ENCODE measurements at places on chromosomes 1 and 21.

DNA sequence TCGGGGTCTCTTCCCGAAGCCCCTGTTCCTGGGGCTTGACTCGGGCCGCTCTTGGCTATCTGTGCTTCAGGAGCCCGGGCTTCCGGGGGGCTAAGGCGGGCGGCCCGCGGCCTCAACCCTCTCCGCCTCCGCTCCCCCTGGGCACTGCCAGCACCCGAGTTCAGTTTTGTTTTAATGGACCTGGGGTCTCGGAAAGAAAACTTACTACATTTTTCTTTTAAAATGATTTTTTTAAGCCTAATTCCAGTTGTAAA lies 158.7 kb downstream of the RUNX1 start:
- DNase-seq = no peak

- no peak for DNase-seq
Measured at GRCh38 chr1:65605621-65606020, 185.2 kb downstream of the LEPR start.

DNA sequence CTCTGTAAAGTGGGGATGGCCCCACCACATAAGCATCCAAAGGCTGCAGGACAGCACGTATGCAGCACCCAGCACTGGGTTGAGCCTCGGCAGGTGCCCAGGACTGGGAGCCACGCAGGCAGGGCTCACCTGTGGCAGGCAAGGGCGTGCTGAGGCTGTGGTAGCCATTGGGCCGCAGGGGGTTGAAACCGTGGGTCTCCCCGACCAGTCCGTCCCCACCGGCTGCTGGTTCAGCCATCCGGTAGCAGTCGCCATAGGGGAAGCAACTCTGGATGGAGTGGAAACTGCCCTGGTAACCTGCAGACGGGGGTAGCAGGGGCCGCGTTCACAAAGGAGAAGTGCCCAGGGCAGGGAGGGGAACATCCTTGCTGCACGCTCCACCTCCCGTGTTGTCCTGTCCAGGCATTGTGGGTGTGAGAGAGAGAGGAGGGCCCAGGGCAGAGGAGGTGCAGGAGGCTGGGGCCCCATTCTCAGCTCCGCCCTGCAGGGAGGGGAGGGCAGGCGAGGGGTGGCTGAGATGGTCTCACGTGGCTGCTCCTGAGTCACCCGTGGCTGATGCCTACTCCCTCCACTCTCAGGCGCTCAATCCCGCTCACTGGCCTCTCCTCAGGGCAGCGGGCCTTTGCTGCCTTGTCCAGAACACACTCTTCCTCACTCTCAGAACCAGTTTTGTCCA lies 49.9 kb downstream of the DMRTB1 start:
- DNase-seq = no peak

- no peak for DNase-seq
Measured at GRCh38 chr1:94982398-94982797, 55.5 kb upstream of the CNN3 start.

GRCh38 chr1:163712321-163712720 lies 390.6 kb downstream of the NUF2 start:
- no peak for DNase-seq

- DNase-seq = no peak
Measured at GRCh38 chr1:81693316-81693715, 107.4 kb upstream of the ADGRL2 start.

DNA sequence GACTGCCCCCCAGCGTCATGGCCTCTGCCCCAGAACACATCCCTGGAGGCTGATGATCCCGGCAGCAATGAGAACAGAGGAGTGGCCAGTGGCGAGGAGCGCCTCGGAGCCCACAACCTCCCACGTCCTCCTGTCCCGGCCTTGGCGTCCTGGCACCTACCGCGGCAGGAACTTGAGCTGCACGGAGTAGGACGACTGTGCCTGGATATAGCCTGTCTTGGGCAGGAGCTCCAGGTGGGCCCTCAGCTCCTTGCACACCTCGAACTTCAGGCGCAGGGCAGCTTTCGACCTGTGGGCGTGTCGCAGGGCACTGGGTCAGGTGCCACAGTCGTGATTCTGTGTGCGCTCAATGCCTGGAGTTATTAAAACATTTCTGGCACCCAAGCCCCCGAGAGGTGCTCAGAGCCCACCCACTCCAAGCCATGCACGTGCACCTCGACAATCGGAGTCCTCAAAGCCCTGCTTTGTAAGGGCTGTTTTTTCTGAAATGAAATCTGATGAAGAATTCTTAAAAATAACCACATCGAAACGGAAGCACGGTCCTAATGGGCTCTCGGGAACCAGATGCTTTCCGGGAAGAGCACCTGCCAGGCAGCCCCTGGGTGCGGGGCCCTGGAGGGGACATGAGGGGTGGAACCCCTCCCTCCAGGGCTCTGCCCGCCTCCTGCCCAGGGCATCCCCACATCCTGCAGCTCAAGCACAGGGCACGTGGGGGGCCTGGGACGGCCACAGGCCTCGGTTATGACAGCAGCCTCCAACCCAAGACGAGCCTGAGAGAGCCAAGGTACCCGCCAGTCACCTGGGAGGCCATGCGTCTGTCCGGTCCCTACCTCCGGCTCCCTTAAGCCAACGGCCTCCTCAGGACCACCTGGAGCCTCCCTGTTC lies 23.0 kb upstream of the TMEM52 start:
- no peak for DNase-seq

GRCh38 chr1:33349778-33350610 lies 29.1 kb upstream of the A3GALT2 start:
- DNase-seq = peak; percentile 72

- no peak for DNase-seq
Measured at GRCh38 chr1:240947438-240948224, 335.7 kb upstream of the GREM2 start.

DNA sequence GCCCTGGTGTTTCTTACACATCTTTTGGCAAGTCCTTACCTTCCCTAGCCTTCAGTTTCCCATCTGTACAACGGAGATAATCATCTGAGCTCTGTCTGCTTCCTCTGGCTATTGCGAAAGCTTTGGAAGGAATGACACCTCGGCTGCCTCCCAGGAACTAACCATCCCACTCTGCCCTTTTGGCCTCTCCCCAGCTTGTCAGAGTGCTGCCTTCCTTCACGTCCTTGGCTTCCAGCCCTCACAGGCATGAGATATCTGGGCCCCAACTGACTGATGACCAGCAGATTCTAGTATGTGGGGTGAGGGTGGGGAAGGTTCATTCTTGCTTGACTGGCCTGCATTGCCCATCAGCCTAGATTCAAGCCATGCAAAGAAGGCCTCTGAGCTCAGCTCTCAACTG lies 253.1 kb upstream of the FGGY start:
- no peak for DNase-seq

GRCh38 chr1:29202053-29202452 lies 20.4 kb upstream of the SRSF4 start:
- DNase-seq = no peak

- DNase-seq = no peak
Measured at GRCh38 chr1:223737342-223737741, 25.0 kb downstream of the CAPN2 start.

DNA sequence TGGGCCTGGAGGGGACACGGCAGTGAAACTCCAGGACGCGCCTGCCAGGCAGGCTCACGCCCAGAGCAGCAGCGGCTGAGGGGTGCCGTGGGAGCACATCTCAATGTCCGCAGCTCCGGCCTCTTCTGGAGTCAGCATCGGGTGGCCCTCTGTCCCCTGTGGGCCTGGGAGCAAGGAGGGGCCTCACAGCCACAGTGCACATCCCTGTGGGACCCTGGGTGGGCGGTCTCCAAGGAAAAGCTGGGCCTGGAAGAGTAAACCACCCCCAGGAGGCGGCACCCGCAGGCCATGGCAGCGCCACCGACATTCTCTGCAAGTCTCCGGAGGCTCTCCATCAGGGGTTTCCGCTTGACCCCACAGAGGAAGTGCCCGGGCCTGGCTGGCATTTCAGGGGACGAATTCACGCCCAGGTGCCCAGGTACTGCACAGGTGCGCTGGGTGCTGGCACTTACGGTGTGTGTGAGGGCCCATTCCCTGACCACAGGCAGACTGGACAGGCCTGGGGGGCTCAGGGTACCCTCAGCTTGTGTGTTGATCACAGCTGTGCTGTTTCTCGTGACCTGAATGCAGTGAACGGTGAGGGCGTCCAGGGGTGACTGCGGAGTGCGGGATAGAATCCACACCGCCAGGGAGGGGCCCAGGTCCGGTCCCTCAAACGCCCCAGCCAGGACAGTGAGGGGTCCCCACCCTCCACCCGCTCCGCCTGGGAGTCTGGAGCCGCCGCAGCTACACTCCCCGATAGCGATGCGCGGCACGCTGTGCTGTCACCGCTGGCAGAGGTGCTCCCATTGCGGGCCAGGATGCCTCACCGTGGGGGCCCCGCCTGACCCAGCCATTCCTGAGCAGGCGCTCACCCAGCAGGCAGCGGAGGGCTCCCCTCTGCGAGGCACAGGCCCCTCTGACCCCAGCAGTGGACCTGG lies 16.6 kb upstream of the RNF223 start:
- DNase-seq = no peak

GRCh38 chr1:111729271-111729921 lies 9.8 kb downstream of the INKA2 start:
- DNase-seq = no peak

DNA sequence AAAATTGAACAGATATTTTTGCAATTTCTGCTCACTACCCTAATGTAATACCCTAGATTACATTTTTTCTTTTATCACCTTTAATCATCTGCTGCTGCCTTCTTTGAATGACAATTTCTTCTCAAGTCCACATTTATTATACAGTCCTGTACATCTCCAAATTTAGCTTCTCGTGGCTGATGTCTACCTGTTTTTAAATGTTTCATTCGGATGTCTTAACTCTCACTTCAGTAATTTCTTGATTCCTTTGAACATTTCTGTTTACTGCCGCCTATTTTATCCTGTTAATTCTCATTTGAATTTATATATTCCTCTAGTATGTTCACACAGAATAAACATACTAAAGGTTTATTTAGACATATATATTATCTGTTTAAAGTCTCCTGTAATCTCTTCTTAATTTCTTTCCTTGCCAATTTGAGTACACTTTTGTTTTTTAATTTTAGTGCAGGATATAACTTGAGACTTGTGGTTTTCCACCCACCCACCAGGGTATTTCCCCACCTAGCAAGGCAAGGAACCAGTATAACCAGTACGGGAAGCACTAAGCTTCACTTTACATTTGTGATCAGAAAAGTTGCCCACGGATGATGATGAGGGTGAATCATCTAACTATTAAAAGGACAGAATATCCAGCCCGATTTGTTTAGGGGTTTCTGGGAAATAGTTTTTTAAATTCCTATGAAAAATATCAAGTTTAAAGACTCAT lies 12.7 kb downstream of the INSL5 start:
- DNase-seq = peak; percentile 41

- DNase-seq = no peak
Measured at GRCh38 chr1:198856601-198857000, 217.8 kb downstream of the PTPRC start.

GRCh38 chr1:232776526-232777106 lies 28.6 kb upstream of the MAP10 start:
- DNase-seq = no peak

GRCh38 chr1:21821385-21822019 lies 9.4 kb downstream of the LDLRAD2 start:
- no peak for DNase-seq

DNA sequence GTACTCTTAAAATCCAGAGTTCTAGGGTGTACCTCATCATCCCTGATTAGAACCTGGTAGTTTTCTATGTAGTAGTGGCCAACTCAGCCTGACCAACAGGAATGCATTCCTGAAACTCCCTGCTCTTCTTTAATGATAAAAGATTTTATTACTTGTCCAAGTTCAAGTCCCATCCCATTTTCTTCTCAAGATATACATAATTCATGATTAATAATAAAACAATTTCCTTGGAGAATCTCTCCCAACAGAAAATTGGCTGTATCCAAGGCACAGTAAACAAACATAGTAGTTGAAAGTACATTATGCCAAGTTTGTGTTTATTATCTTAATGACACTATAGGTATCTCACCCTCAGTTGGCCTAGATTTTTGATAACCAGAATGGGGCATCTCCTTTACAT lies 714.1 kb upstream of the ADAMTS5 start:
- DNase-seq = no peak

DNA sequence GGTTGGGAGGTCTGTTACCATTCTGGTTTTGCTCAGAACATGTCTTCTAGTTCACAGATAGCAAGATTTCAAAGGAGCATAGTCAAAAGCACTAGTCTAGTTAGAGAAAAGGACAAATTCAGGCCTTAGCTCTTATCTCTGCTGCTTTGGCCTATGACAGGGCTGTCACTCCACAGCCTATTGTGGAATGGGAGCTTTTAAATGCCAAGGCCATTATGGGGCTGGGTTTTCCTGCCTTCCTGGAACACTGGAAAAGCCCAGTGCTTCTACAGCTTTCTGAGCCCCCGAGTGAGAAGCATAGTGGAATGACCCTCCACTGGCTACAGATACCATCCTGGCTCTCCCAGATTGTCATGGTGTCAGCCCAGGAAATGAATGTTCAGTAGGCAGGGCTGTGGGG lies 9.3 kb downstream of the MTFR1L start:
- no peak for DNase-seq

GRCh38 chr21:10521091-10521598 lies at the start of gene TPTE:
Gene TPTE (plus strand): TSS chr21:10521583. CDS start chr21:10538724, 17,141 bp downstream.
- no peak for DNase-seq

DNA sequence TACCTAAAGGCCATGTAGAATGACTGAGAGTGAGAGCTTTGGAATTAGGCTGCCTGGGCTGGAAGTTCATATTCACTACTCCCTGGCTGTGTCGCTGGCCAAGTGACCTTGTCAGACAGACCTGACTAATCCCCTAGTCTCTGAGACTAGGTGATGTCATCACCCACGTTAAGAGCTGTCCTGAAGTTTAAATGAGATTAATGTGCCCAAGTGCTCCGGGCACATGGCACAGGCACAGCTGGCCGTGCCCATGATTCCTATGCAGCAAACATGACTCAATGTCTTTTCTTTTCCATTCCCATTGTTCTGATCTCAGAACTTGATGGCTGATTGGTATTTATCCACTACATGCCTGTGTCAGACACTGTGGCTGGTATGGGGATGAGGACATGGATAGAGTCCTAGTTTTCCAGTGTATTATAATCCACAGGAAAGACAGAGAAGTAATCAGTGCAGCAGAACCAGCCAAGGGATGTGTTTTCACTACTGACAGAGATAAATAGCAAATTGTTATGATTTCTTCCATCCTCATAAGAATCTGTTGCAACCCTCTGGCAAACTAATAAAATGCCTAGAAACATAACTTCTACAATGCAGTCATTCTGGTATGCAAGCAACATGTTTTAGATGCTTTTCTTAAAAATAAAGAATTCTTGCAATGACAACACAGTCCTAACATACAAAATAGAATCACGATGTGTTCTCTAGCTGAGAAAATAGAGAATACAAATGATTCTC lies 180.9 kb downstream of the PCP4 start:
- DNase-seq = no peak

GRCh38 chr1:12124693-12125421 lies 41.9 kb upstream of the TNFRSF1B start:
- peak; percentile 73 for DNase-seq

GRCh38 chr1:218401998-218402785 lies 57.1 kb downstream of the TGFB2 start:
- no peak for DNase-seq

DNA sequence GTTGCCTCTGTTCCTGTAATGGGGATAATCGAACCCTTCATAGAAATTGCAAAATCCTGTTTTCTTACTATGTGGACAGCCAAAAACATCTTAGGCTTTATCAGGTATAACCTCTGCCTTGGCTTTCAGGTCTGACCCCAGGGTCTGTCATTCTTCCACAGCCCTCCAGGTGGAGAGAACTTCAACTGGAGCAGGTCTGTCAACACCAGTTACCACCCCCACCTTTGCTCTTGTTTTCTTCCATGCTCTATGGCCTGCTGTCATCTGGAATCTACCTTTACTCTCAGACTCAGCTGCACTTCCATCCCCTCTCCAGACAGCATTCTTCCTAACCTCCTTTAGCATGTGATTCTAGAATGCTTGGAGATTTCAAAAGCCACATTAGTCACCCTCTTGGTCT lies 10.4 kb upstream of the GJA9 start:
- DNase-seq = peak; percentile 11

GRCh38 chr1:239719642-239720258 lies 333.4 kb downstream of the CHRM3 start:
- DNase-seq = peak; percentile 74
